ENCODE measurements at places on chromosomes 1 and 21.

DNA sequence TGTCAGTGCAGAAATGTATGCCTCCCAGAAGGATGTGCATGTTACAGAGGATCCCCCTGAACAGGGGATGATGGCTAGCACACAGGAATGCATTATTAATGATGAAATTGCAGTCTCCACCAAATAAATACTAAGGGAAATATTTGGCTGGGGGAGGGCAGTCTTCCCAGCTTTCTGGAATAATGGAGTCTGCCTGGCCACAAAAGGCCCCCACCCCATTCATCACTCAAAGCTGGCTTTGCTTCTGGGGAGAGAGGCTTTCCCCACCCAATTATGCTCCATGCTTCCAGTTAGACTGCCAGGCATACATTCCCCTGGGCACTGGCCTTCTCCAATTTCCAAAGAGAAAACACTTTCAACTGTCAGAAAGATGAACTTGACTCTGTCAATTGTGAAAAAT lies 302.7 kb downstream of the SIPA1L2 start:
- no peak for DNase-seq

DNA sequence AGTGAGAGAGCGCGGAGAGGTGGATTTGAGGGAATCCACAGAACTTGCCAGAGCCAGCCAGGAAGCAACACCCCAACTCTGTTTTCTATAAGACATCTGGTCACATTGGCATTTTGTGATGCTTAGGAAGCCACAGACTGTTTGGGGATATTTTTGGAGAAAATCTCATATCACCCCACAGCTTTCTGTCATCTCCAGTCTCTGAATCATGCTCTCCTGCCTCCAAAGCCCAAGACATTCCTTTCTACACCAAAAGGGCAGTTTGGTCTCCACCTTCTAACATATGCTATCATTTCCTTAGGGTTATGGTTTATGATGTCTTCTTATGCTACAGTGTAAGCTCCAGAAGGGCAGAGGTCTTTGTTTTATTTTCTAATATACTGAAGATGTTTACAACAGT lies 14.4 kb upstream of the BCL10 start:
- no peak for DNase-seq

- DNase-seq = no peak
Observed at GRCh38 chr21:16084776-16085364, 355.1 kb downstream of the USP25 start.

DNA sequence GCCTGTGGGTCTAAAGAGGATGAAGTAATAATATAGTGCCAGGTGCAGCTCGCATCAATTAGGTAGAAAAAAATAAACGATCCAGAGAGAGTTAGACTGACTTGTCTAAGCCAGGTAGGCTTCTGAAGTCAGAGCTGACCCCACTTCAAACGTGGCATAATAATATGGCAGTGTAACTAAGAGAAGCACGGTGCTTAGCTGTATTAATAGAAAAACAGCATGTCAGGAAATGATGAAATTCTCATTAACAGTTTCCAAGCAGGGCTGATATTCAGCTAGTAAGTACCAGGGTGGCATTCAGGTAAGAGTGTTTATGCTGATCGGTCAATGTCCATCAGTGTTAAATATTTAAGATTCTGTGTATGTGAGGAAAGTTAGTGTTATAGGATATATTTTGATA lies 145.8 kb upstream of the SAMSN1 start:
- DNase-seq = no peak

DNA sequence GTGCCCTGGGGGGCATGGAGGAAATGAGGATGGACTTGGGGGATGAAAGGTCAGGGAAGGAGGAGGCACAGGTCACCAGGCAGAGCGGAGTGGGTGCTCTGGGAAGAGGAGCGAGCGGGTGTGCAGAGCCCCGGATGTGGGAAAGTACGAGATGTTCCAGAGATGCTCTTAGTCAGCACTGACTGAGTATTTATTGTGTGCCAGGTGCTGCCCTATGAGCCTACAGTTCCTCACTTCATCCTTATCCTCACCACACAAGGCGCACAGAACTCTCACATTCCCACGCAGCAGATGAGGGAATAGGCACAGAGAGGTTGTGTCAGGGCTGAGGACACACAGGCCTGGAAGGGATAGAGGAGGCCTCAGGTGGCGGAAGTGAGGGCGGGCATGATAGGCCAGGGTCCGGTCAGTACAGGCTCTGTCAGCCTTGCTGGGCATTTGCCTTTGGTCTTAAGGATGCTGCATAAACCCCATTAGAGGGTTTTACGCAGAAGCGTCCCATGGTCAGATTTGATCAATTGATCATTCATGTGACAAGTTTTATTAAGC lies 77.3 kb downstream of the ARHGEF10L start:
- DNase-seq = no peak

GRCh38 chr1:159341736-159342135 lies 39.6 kb downstream of the FCER1A start:
- no peak for DNase-seq

GRCh38 chr1:189530162-189530561 lies 947.5 kb downstream of the BRINP3 start:
- DNase-seq = no peak

DNA sequence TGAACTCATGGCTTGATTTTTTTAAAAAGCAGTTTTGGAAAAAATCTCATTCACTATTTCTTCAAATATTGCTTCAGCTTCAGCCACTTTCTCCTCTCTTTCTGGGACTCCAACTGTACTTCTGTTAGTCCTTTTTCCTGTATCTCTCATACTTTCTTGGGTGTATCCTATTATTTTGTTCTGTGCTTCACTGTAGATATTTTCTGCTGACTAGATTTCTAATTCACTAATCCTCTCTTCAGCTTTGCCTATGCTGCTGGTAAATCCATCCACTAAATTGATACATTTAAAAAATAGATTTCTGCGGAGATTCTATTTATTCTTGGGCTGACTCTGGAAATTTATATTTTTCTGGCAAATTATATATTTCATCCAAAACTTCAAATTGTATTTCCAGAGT lies 4.9 kb upstream of the KCNE2 start:
- no peak for DNase-seq

- no peak for DNase-seq
Observed at GRCh38 chr1:7497107-7497637, 273.9 kb upstream of the VAMP3 start.

DNA sequence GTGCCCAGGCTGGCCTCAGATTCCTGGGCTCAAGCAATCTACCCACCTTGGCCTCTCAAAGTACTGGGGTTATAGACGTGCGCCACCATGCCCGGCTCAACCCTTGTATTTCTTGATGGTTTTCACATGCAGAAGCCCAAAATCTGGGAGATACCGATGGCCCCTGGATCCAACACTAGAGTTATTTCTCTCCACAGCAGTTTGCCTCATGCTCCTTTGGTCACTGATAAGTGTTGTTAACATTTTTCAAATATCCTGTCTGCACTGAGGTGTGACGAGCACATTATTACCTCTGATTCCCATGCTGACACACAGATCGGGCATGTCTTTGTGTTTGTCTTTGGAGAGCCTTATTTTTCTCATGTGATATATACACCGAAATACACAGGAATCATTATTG lies 107.0 kb downstream of the KIF26B start:
- DNase-seq = no peak

- no peak for DNase-seq
Observed at GRCh38 chr21:38455403-38455802, 42.9 kb downstream of the ERG start.

DNA sequence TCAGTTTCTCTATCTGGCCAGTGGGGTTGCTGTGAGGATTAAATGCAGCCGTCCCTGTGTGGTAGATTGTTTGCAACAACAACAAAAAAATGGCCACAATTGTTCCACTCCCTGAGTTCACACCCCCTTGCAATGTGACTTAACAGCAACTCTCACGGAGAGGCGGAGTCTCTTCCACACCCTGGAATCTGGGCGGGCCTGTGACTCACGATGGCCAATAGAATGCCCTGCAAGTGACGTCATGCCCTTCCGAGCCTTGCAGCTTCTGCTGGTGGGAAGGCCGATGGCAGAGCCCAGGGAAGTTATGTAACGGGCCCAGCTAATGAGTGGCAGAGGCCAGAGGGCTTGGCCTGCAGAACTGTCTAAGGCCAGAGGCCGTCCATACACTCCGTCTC lies 87.9 kb downstream of the RIPK4 start:
- DNase-seq = no peak

- DNase-seq = no peak
Observed at GRCh38 chr1:47859092-47859743, 138.0 kb downstream of the TRABD2B start.

DNA sequence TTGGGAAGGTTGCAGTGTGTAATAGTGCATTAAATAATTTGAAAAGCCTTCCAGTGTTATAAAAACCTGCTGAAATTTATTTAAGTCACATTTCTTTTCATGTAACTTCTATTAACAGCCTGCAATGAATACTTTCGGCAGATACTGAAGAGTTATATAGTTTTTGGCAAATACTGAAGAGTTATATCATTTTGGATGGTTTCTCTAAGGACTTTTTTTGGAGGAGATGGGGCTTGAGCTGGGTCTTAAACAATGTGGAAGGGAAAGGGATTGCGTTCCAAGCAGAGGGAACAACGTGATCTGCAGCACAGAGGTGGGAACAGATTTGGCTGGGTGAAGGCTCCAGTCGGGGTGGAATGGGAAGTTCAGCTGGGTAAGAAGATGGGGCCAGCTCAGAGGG lies 39.8 kb downstream of the MTR start:
- DNase-seq = no peak

- DNase-seq = no peak
Observed at GRCh38 chr1:6969106-6969505, 183.9 kb downstream of the CAMTA1 start.

GRCh38 chr1:21052034-21052433 lies 124.7 kb downstream of the EIF4G3 start:
- no peak for DNase-seq

DNA sequence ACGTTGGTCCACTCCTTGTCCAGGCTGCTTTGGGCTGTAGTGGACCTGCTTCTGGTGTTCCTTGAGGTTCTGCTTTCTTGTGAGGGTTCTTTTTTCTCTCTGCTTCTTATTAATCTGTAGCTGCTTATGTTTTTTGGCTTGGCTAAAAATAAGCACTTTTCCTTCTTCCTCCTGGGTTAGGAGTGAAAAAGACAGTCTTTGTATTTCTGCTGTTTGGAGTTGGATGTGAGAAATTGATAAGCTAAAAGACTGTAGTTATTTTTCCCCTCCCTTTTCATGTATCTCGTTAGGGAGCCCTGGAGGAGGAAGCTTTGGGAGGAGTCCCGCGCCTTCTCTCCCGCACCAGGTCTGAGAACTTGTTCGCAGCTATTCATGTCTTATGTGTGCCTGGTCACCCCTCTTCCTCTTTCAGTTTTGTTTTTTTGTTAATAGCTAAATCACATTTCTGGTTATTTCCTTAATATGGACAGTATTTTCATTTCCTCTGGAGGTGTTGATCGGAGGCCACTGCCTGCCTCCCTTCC lies 79.0 kb downstream of the GALNT2 start:
- no peak for DNase-seq

- DNase-seq = no peak
Observed at GRCh38 chr1:105483436-105483835, 1573.0 kb upstream of the PRMT6 start.

GRCh38 chr21:41956926-41957729 lies 3.3 kb upstream of the C2CD2 start:
- DNase-seq = no peak

DNA sequence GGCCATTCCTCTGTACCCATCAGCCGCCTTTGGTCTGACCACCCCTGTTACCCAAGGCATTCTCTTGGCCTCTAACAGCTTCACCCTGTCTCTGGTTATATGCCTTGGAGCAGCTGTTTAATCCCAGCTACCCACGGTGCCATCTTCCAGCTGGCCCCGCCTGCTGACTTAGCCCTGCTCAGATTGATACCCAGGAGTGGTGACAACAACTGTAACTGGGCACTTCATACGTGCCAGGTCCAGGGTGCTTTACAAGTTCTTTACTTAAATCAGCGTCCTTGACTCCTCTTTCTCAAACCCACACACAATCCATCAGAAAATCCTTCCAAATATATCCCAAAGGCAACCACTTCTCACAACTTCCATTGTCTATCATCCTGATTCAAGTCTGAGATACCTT lies 37.2 kb upstream of the HMGB4 start:
- DNase-seq = no peak

DNA sequence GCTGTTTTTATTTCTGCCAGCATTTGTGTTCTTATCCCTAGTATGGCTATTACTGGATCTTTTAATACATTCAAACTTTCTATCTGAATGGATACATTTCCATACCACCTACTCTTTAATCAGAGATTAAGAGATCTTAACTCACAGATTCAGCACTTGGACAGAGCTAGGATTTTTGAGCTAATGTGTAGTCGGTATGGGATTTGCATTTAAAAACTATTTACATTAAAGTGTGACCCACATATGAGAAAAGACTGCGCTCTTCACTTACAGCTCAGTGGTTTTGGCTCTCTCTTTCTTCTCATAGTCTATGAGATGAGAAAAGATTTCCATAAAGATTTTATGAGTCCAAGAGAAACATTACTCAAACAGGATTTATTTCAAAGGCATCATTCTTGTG lies 16.4 kb downstream of the HMGB4 start:
- DNase-seq = no peak

GRCh38 chr1:218336328-218336727 lies 8.8 kb upstream of the TGFB2 start:
- no peak for DNase-seq

Data from CD4-positive, alpha-beta T cell (primary cell).